ENCODE measurements at places on chromosomes 12 and 14.
A peak's percentile ranks its signal among the peaks of the same experiment; 100 is the strongest.

DNA sequence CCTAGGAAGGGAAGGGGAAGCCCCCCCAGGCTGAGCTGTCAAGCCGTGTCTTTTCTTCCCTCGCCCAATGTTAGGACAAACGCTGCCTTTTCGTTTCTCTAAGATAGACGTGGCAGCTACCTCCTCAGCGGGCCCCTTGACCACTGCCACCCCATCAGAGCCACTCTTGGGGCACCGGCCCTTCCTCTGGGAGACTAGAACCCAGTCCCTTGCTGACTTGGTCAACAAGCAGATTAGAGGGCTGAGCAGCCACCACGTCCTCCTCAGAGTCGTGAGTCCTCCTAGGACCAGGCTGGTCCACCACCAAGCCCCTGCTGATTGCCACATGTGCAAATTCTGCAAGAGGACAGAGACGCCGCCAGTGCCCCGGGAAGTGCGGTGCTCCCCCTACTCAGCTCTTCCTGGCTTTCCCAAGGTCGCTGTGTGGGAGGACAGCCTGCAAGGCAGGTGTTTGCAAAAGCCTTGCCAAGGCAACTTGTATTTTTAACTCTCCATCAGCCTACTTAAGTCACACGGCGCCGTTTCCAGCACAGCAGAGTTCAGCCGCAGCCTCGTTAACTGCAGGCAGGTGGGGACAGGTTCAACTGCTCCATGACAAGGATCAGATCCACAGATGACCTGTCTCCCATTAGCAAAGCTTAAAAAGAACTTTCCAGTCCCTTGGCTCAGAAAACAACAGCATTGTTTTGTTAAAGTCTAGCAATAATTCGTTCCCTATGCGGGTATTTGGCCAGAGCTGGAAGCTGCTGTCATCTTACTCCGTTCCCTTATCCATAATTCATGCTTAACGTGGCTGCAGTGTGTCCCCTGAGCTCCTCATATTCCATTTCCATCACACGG, 65.6 kb downstream of the TESC start:
- peak; percentile 30 for DNase-seq

DNA sequence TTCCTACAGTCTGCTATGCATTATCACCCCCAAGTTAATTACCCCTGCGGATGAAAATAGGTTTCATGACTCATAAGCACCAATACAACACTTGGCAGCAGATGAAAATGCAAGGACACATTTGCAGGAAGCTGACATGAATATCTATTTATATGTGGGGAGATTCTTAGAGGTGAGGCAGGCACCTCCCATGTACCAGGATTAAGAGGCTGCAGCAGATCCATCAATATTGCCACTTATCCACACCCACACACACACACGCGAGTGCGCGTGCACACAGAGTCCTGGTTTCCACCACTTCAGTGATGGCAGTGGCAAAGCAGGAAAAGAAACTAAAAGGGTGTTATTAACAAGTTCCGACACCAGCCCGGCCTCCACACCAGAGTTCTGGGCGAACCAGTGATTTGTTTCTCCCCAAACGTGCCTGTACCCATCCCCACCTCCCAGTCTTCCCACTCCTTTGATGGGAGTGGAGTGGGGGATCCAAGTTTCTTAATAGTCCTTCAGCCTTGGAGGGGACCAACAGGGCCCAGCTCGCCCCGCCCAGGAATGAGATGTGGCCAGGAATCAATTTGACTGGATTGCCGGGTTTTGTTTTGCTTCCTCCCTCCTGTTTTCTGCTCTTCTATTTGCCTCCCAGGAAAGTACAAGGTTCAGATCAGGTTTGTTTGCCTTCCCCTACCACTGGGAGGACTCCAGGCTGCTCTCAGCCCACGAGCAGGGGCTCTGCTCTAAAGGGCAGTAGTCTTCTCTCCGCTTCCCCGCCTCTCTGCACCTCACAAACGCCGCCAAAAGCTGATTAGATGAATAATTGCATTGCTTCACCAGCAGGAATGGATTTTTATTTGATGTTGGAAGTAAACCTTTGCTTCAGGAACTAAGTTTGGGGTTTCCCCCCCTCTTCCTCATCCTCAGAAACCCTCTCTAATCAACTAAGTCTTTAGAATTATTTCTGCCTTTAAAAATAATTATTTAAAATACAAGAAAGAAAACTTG, 5.2 kb downstream of the IRF2BPL start:
- peak; percentile 40 for DNase-seq

GRCh38 chr12:6966351-6966750, 4.1 kb downstream of the PHB2 start:
- DNase-seq, result no peak

GRCh38 chr14:75533791-75534555, 11.7 kb downstream of the BATF start:
- no peak for DNase-seq

DNA sequence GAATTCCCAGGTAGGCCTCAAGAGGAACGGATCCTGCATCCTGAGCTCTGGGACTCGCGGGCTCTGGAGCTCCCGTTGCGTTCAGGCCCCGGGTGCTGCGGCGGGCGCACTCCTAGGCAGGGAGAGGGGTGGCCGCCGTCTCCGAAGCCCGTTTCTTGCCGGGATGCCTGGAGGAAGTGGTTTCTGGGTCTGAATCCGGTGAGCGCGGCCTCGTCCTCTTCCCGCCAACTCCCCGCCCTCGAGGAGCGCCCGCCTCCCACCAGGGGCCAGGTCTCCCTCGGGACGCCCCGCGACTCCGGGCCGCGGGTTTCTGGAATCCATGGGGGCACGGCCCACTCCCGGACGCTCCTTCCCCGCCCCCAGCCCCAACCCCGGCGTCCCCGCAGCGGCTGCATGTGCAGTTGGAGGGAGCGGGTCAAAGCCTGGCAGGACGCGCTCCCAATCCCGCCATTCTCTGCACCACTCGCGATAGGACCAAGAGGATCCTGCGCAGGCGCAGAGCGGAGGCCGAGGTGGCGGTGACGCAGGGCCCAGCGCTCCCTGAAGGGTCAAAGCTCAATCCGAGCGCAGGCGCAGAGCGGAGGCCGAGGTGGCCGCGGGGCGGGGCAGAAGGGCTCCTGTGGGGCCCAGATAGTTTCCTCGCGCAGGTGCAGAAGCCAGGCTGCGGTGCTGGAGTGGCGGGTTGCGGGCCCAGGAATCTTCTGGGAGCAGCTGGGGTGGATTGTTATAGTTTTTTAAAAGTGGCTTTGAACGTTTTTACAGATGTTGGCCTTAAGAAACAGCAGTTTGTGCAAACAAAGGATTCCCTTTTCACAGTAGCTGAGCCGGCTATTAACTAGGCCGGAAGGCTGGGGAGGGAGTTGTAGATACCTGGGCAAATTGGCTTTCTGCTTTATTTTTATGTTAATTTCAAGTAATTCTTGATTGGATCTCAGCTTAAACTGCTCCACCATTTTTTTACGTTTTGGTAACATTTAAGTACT, 796.4 kb downstream of the AACS start:
- DNase-seq, result no peak

GRCh38 chr12:91887957-91888356, 257.7 kb downstream of the BTG1 start:
- no peak for DNase-seq

DNA sequence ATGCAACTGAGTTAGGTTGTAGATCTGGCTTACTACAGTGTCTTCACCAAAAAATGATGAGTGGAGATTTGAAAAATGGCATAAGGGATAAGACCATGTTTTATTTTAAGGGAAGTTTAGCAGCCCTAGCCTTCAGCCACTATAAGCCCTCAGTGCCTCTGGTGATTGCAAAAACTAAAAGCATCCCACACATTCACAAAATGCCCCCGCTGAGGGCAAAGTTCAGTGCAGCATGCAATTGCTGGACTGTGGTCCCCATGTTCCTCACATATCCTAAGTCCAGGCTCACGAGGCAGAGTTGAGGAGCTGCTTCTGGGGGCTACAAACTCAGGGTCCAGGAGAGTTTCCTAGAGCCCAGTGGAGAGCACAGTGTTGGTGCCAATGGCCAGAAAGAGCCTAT, 29.6 kb upstream of the NCOR2 start:
- no peak for DNase-seq

DNA sequence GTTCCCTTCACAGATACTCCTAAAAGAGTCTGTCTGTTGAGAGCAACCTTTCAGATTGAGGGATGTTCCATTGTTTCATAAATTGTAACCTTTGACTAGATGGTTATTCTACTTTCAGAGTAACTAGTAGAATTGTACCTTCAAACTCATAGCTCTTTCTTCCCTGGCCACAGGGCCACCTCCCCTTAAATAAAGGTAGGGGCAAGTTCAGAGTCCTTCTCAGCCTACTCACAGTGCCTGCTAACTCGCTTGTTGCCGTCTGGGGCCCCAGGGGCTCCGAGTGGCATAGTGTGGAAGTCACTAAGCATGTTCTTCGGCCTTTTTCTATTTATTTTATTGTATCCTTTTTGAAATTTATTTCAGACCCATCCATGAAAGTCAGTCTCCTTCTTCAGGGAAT, 250.4 kb downstream of the ALX1 start:
- no peak for DNase-seq

GRCh38 chr12:100375038-100375735, 18.3 kb downstream of the SLC17A8 start:
- no peak for DNase-seq

DNA sequence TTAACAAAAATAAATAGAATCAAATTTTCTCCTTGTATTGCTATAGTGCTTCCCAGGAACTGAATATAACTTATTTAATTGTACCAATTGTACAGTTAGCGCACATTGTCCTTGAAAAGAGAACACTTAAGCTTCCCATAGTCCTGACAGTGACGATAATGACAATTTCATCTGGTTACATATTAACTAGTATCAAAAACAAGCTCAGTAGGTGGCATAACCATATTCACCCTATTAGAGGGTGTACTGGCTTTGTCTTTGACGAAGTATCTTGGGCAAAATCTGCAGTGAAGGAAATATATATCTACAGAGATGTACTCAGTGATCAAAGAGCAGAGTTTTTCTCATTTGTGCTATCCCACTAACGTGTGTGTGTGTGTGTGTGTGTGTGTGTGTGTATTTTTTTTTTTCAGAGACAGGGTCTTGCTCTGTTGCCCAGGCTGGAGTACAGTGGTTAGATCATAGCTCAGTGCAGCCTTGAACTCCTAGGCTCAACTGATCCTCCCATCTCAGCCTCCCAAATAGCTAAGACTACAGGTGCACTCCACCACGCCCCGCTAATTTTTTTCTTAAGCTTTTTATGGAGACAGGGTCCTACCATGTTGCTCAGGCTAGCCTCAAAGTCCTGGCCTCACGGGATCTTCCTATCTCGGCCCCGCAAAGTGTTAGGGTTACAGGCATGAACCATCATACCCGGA, 4.9 kb upstream of the A2M start:
- no peak for DNase-seq

DNA sequence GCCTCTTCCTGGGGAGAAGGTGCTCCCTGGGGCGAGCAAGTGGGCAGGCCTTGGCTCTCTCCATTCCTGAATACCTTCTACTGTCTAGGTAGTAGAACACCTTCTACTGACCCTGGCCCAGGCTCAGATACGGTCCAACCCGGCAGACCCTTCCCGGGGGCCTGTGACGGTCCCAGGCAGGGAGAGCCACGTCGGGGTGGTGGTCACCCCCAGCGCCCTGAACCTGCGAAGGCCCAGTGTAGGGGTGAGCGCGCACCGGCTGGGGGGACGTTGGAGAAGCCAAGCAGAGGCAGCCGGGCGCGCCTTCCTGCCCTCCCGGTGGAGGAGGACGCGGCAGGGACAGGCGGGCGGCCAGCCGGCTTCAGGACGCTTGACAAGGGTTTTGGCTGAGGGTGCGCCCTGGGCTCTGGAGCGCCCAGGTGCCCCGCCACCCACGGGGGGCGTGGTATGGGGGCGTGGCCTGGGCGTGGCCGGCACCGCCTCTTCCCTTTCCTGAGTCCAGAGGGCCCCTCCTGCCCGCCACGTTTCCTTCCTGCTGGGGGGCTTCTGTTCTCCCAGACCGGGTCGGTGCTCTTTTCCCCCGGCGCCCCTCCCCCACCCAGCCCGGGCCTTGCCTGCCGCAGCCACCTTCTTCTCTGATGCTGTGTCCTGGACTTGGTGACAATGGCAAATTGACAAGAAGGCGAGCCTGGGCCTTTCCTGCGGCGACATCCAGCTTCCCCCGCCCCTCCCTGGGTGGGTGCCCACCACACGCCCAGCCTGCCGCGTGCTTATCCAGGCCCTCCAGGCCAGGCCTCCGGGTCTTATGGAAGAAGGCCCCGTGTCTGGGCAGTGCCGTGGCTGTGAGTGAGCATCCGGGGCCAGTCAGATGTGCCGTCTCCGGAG, 24.5 kb upstream of the PPP1R13B start:
- no peak for DNase-seq

- no peak for DNase-seq
Measured at GRCh38 chr12:88895634-88896033, 315.4 kb upstream of the KITLG start.

DNA sequence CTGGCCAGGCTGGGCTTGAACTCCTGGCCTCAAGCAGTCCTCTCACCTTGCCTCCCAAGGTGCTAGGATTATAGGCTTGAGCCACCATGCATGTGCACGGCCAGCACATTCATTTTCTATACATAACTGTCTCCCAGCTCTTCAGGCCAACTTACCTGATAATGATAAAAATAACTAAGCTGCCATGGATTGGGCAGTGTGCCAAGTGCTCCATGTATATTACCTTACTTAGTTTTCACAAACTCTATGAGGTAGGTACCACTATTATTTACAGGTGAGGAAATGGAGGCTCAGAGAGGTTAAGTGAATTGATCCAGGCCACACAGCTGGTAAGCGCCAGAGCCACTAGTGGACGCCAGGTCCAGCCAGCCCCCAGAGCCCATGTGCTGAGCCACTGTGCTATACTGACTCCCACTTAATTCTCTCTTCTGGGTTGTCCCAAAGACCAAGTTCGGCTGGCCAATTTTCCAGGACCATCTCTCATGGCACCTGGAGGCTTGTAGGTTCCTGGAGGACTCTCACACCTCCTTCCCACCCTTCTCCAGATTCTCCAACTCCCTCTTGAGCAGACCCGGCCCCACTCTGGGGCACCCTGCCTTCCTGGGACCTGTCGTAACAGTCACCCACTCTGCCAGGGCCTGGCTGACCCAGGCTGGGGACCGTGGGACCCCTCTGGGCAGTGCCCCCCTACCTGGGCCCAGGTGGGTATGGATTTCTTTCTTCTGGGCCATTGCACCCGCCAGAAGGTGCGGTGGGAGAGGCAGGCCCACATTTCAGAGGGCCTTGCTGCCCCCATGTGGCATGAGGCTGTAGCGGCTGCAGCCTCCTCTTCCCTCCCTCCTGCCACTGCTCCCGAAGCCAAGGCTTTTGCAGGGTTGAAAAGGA, 30.2 kb upstream of the CIPC start:
- DNase-seq, result peak; percentile 38

- peak; percentile 58 for DNase-seq
Measured at GRCh38 chr14:106308839-106309389, 782.5 kb downstream of the TMEM121 start.

GRCh38 chr12:47746523-47746922, 12.2 kb downstream of the RAPGEF3 start:
- DNase-seq, result no peak

DNA sequence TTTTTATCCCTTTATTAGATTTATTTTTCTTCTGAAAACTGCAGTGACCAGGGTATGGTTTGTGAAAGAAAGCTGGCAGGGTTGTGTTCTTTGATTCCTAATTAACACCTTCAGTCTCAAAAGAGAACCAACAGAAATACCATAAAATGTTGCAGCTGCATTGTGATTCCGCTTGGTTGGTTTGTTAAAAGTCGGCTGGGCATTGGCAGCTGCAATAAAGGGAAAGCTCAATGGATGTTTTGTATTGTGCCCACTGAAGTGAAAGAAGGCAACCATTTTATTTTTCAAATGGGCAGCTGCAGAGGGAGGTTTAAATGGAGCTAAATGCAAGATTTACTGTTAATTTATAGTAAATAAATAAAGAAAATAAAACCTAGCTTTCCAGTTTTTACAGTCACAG, 16.7 kb downstream of the LGR5 start:
- peak; percentile 48 for DNase-seq

- DNase-seq, result no peak
Measured at GRCh38 chr14:69615496-69616407, 4.4 kb downstream of the SUSD6 start.

All from SHP77 (cell line).